Activated T-helper 9 cell treated with anti-CD3 and anti-CD28 coated beads, Interleukin-2, amount 50 U/mL, for 16 hours (primary cell): ENCODE measurements at places on chromosomes 6 and 20.

- no peak for DNase-seq
These were observed 712 bp downstream of the ABHD16A start for GRCh38 chr6:31702405-31702818.

DNA sequence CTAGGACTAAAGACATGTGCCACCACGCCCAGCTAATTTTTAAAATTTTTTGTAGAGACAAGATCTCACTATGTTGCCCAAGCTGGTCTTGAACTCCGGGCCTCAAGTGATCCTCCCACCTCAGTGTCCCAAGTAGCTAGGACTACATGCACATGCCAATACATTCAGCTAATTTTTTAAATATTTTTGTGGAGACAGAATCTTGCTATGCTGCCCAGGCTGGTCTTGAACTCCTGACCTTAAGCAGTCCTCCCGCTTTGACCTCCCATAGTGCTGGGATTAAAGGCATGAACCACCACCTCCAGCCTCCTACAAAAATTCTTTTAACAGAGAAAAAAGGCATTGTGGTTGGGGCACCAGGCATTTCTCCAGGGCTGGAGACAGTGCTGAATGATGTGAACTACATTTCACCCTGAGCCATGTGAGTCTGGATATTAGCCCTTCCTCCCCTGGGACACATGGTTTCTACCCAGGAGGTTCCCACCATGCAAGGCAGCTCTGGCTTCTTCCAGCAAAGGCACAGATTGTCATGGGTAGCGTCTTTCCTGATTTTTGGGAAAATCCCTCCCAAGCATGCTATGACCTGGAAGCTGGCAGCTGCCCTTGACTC lies 36.3 kb upstream of the CMTR1 start:
- no peak for DNase-seq

- no peak for DNase-seq
These were observed 15.9 kb downstream of the GLYATL3 start for GRCh38 chr6:49515485-49516146.

DNA sequence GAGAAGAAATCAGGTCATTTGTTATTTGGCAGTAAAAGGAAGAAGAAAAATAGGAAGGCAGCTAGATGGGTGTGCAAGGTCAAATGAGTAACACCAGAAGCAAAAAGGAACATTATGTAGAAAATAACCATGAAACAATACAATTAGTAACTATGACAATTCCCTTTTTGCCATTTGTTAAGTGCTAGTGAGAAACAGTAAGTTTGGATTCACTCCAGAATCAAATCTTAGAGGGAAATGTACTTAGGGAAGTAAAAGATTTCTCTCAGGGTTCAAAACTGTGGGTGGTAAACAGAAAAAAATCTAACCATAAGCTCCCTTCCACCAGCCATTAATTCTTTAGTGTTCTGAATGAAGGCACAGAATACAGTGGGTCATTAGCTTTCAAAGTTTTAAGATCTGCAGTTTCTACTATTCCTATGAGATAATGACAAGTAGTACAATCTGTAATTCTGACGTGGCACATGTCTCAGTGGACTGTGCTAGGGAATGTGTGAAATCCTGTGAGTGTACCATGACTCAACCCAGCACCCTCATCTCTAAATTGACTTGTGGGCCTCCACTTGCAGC lies 17.1 kb downstream of the REPS1 start:
- peak; percentile 4 for DNase-seq

- no peak for DNase-seq
These were observed 438.9 kb upstream of the EPHA7 start for GRCh38 chr6:93858213-93858612.

DNA sequence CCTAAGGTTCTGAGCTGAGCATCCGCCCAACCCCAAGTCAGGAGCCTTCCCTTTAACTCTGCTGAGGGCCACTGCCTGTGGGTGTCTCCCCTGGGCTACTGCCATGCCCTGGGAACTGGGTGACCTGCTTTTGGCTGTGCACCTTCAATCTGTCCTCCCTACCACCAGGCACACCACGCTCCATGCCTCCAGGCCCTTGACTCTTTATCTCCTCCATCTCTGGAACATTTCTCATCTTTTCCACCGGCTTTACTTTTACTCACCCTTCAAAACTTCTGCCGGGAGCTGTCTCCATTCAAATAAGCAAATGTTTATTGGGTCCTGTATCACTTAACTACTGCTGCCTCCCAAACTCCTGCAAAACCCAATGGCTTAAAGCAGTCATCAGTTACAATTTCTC lies 83.3 kb upstream of the NHSL1 start:
- no peak for DNase-seq

- no peak for DNase-seq
These were observed 206.1 kb downstream of the TTLL2 start for GRCh38 chr6:167530951-167531350.

DNA sequence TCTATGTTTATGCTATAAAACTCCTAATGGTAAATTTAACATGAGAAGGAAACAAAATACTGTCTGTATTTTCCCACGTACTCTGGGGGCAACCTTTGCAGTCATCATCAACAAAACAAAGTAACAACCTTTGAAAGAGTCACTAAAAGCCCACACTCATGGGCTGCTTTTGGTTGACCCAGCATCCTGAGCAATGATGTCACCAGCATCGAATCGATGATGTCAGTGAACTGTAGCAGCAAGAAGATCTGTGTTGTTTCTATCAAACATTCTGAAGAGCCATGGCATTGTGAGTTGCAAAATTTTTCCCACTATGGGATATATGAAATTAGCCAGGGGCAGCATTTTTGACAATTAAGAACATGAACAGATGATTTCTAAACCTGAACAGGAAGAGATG lies 300.1 kb downstream of the HIVEP2 start:
- no peak for DNase-seq

DNA sequence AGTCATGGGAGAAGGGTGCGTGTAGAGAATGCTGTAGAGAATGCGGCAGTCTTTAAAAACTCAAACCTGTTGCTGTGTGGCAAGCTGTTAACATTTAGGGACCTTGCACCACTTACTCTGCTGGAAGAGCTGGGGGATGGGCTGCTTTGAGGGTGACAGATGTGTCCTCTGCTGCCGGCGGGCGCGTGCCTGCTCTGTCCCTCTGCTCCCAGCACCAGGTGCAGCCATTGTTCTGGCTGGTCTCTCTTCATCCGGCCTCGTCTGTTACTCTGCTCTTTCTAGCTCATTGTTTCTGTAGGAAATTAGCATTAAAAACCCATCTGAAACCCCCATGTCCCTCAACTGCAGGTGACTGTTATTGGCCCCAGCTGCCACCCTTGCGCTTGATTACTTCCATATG lies 78.5 kb downstream of the CBFA2T2 start:
- no peak for DNase-seq

- DNase-seq = no peak
These were observed 162.0 kb upstream of the MAFB start for GRCh38 chr20:40851051-40851450.

DNA sequence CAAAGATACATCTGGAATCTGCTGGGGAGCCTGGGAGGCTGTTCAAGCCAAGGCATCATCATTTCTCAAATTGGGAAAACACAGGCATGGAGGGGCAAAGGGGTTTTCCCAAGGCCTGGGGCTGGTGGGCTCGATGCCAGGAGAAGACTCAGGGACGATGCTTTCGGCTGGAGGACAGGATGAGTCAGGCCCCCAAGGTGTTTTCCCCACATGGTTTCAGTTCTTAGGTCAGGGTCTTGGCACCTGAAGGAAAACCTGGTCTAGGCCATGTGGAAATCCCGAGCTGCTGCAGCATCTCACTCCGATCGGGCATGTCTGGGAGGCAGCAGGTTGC lies 348.1 kb downstream of the CDC5L start:
- DNase-seq = peak; percentile 10

DNA sequence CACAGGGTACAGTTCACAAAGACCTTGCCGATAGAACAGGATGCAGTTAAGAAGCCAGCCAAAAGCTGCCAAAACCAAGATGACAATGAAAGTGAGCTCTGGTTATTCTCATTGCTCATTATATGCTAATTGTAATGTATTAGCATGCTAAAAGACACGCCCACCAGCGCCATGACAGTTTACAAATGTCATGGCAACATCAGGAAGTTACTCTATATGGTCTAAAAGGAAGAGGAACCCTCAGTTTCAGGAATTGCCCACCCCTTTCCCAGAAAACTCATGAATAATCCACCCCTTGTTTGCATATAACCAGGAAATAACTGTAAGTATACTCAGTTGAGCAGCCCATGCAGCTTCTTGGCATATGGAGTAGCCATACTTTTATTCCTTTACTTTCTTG lies 748.7 kb downstream of the QKI start:
- no peak for DNase-seq

- DNase-seq = no peak
These were observed 6.0 kb downstream of the BYSL start for GRCh38 chr6:41927253-41927652.
